Esophagus squamous epithelium (tissue), 5 donors: ENCODE measurements at places on chromosomes 1 and 21. TPM values are rescaled to one million over a fixed set of nuclear protein-coding genes. Genes with fewer than 3 reads are reported as not detected.

Gene PROX1
- total RNA-seq, result 3.8 TPM

Gene USP25
- total RNA-seq, result 42.0 TPM

Gene PIGC
- 20.8 TPM for total RNA-seq

Gene PALMD
- total RNA-seq, result 34.2 TPM

Gene ZCCHC17
- 19.8 TPM for total RNA-seq
